Peyer's patch (tissue), 4 donors: ENCODE measurements at places on chromosomes 4 and X. TPM values are rescaled to one million over a fixed set of nuclear protein-coding genes. Genes with fewer than 3 reads are reported as not detected.

GRCh38 chr4:184968366-184968765 is 49.9 kb upstream of the HELT start:
- DNase-seq: no peak

GRCh38 chr4:26051240-26051639 is 137.2 kb downstream of the SMIM20 start:
- DNase-seq: no peak

FMR1 gene
- total RNA-seq: 40.8 TPM

PABPC5 gene
- total RNA-seq: 0.35 TPM

GRIA3 gene
- total RNA-seq: 0.47 TPM
